ENCODE measurements at places on chromosomes 4 and X.

DNA sequence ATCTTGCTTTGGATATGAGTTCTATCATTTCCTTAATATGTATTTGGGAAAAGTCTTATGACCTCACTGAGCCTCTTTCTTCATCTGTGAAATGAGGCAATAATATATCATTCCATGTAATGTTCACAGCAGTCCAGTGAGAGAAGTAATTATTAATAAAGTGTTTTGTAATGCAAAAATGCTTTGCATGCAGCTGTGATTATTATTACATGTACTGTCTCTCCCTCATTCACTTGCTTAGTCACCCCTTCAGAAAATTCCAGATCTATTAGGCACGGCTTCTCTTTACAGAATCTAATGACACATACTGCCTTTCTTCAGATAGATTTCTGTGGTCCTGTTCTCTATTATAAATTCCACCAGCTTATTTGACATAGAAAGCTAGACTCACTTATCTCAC is 53.5 kb upstream of the FGF13 start:
- DNase-seq, result no peak

GRCh38 chr4:120921456-120922380 is 808 bp downstream of the PRDM5 start:
- no peak for DNase-seq

GRCh38 chr4:3241898-3242524 is 6.9 kb upstream of the MSANTD1 start:
- DNase-seq, result no peak

DNA sequence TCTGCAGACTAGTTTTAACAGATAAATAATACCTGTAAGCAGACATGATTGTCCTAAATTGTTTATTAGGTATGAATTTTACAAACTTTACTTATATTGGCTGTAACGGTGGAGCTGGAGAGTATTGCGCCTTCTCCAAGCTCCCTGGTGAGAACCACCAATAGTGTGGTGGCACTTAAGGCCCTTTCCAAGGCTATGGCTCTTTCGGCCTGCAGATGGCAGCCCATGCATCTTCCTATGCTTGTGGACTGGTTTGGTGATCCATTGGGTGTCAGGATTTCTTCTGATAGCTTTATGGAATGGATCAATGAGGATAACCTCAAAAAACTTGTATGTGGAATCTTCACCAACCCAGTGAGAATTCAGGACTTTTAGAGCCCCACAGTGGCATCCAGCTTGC is 7.8 kb downstream of the LARP1B start:
- DNase-seq, result no peak

GRCh38 chr4:176817204-176817603 is 24.5 kb upstream of the VEGFC start:
- DNase-seq, result no peak

GRCh38 chr4:3709846-3710441 is 56.2 kb upstream of the ADRA2C start:
- no peak for DNase-seq

GRCh38 chr4:186027405-186027804 is 41.6 kb upstream of the TLR3 start:
- DNase-seq, result no peak

DNA sequence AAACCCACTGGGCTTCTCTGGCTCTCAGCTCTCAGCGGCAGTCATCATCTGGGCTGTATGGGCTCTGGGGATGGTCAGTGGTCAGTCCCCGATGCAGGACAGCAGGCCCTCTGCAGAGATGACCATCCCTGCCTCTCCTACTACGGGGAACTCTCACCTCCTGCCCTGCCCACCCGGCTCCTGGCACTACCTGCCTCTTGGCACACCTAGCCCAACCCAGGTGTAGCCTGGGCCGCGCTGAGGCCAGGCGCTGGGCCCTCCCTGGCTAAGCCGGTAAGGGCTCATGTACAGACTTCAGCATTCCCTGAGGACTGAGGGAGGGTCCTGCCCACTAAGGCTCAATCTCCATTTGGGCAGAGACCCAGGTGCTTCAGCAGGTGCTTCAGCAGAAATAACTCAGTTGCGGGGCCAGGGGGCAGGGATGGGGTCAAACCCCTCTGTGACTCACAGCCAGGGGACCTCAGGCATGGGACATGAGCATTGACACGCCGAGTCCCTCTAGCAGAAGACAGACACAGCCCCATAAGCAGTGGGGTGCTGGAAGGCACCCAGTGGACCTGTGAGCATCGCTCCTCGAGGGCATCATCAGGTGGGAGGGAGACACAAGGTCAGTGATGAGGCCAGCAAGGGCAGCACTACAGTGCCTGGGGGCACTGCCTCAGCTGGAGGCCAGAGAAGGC is 71.0 kb downstream of the ACOX3 start:
- no peak for DNase-seq

GRCh38 chr4:44493924-44494323 is 45.3 kb upstream of the KCTD8 start:
- no peak for DNase-seq

All from SIG-M5 (cell line).